ENCODE measurements at places on chromosomes 1 and 21. TPM values are rescaled to one million over a fixed set of nuclear protein-coding genes. Genes with fewer than 3 reads are reported as not detected.

GRCh38 chr1:167555971-167556714 lies 2.6 kb upstream of the CREG1 start:
- no peaks in the 10 kb centered on the region for H3K36me3 ChIP-seq
- H3K27me3 ChIP-seq, result no peaks in the 10 kb centered on the region
- H3K4me3 ChIP-seq, result no peak overlapping the region
- H3K27ac ChIP-seq, result no peak overlapping the region
- peaks cover 37% of the 10 kb centered on the region for H3K4me1 ChIP-seq

- peak overlapping the region; percentile 98 for H3K27ac ChIP-seq
- H3K36me3 ChIP-seq, result peaks cover 22% of the 10 kb centered on the region
- peak overlapping the region; percentile 99 for H3K4me3 ChIP-seq
- no peaks in the 10 kb centered on the region for H3K27me3 ChIP-seq
- peaks cover 30% of the 10 kb centered on the region for H3K4me1 ChIP-seq
Measured at GRCh38 chr1:42456754-42457089, 379 bp downstream of the PPCS start.

- DNase-seq, result no peak
- H3K4me1 ChIP-seq, result no peaks in the 10 kb centered on the region
- H3K4me3 ChIP-seq, result no peak overlapping the region
- no peaks in the 10 kb centered on the region for H3K27me3 ChIP-seq
- no peaks in the 10 kb centered on the region for H3K36me3 ChIP-seq
- H3K27ac ChIP-seq, result no peak overlapping the region
Measured at GRCh38 chr1:168568346-168568745, 8.1 kb upstream of the XCL1 start.

- H3K27ac ChIP-seq, result peak overlapping the region; percentile 60
- H3K4me1 ChIP-seq, result peaks cover 17% of the 10 kb centered on the region
- no peak for DNase-seq
- no peaks in the 10 kb centered on the region for H3K36me3 ChIP-seq
Measured at GRCh38 chr1:28154078-28154594, 22.4 kb downstream of the PTAFR start.

DNA sequence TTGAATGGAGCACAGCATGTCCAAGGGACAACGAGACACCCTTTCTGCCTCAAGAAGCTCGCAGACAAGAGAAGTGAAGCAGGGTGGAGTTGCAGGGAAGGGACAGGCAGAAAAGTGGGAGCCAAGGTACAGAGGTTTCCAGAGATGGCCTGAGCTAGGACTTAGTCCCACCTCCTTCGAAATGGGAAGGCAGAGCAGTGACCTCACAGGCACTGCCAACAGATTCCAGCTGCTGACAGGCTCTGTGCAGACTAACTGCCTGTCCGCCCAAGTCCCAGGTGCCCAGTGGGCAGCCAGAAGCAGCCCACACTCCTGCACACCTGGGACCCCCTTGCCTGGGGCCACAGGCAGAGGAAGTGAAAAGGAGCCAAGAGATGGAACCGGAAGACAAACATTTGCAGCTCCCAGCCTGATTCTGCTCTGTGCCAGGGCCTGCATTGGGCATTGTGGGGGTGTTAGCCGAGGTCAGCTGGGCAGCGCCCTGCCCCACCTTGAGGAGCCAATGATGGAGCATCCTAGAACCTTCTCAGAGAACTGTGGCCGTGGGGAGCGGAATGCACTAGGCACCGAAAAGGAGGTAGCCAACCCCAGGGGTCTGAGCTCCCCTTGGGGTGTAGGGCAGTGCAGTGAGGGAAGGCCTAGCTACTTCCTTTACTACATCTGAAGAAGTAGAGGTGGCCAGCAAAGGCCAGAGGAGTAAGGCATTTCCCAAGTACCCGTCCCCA lies 27.5 kb upstream of the RSPO1 start:
- H3K27me3 ChIP-seq, result peaks cover 87% of the 10 kb centered on the region
- H3K4me3 ChIP-seq, result no peak overlapping the region
- no peak for DNase-seq
- no peaks in the 10 kb centered on the region for H3K36me3 ChIP-seq
- H3K4me1 ChIP-seq, result no peaks in the 10 kb centered on the region

GRCh38 chr1:218728898-218729565 lies 383.9 kb downstream of the TGFB2 start:
- H3K4me3 ChIP-seq, result no peak overlapping the region
- H3K27ac ChIP-seq, result no peak overlapping the region
- DNase-seq, result no peak
- H3K27me3 ChIP-seq, result no peaks in the 10 kb centered on the region
- no peaks in the 10 kb centered on the region for H3K36me3 ChIP-seq

GRCh38 chr1:151635479-151636072 lies 23.7 kb downstream of the SNX27 start:
- H3K4me3 ChIP-seq, result no peak overlapping the region
- no peaks in the 10 kb centered on the region for H3K27me3 ChIP-seq
- H3K4me1 ChIP-seq, result peaks cover 28% of the 10 kb centered on the region
- DNase-seq, result no peak
- H3K27ac ChIP-seq, result no peak overlapping the region
- H3K36me3 ChIP-seq, result peaks cover under 1% of the 10 kb centered on the region

DNA sequence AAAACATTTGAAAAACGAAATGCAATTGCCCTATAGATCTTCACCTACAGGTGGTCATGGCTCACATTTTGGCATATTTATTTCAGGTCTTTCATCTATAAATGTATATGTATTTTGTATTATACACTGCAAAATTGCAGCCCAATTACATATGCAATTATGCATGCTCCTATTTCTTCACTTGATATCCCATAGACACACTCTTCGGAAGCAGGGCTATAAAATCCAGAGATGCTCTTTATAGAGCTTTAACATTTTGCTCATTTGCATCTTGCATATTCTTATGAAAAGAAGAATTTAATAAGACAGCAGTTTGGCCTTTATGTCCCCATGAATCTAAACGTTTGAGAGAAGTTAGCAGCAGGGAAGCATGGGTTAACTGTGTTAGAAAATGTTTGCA lies 44.7 kb upstream of the PALMD start:
- DNase-seq, result no peak
- H3K27ac ChIP-seq, result peak overlapping the region; percentile 69
- no peaks in the 10 kb centered on the region for H3K36me3 ChIP-seq
- no peak overlapping the region for H3K4me3 ChIP-seq
- H3K4me1 ChIP-seq, result peaks cover 48% of the 10 kb centered on the region
- H3K27me3 ChIP-seq, result no peaks in the 10 kb centered on the region

GRCh38 chr1:231800108-231800507 lies 173.5 kb downstream of the DISC1 start:
- no peaks in the 10 kb centered on the region for H3K27me3 ChIP-seq
- H3K4me3 ChIP-seq, result no peak overlapping the region
- H3K4me1 ChIP-seq, result peaks cover 8% of the 10 kb centered on the region
- no peak for DNase-seq
- no peaks in the 10 kb centered on the region for H3K36me3 ChIP-seq
- no peak overlapping the region for H3K27ac ChIP-seq

DNA sequence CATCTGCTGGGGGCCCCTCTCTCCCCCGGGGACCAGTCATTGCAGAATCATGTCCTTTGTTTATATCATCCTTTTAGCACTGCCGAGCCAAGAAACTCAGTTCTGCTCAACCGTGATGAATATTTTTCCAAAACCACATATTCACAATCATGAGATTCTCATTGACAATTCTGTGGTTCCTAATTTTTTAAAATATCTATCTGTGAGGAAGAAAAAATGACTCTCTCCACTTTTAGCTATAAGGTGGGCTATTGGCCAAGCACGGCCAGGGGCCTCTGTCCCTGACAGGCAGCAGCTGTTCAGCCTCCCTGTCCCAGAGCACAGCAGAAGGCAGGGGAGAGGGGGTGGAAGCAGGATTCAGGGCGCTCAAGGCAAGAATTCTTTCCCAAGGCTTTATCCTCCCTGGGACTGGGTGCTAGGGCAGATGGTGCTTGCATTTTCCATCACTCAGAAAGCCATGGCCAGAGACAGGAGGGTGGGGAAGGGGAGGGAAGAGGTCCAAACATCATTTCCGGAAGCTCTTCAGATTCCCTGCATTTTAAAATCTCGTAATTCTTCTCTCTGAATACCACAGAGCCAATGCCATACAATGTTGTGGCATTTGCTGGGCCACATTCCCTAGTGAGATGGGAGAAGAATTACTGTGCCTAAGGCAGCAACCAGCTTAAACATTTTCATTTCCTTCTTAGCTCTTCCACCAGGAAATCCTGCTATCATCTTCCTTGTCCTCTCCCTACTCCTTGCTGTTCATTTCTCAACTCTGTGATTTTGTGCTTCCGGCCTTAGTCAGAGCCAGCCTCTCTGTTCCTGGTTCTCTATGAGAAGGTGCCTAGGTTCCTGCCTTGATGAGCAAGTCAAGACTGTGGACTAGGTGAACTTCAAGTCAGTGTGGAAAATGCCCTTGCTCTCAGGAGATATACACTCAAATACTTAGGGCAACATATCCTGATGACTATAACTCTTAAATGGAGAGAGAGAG lies 60.3 kb downstream of the KCNJ6 start:
- no peak overlapping the region for H3K27ac ChIP-seq
- H3K4me1 ChIP-seq, result no peaks in the 10 kb centered on the region
- no peaks in the 10 kb centered on the region for H3K36me3 ChIP-seq
- H3K27me3 ChIP-seq, result peaks cover 18% of the 10 kb centered on the region
- DNase-seq, result no peak
- no peak overlapping the region for H3K4me3 ChIP-seq

DNA sequence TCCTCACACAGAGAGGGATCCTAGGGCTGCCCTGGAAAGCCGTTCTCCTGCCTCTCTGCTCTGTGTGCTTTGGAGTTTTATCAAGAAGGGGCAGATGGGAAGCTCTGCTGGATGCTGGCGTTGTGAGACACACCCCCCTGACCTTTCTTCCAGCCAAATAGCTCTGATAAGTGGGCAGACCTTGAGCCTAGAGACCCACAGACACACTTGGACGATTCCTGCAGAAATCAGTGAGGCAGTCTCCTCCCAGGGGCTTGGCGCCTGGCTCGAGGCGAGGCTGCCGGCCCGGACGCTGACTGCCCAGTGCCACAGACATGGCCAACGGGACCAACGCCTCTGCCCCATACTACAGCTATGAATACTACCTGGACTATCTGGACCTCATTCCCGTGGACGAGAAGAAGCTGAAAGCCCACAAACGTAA lies at the start of gene MRAP:
MRAP (plus strand) TSS at position 198 of the 424 bp plus-strand sequence; CDS start at position 315, 117 bp downstream.
- H3K4me3 ChIP-seq, result no peak within 1 kb of the TSS
- H3K27ac ChIP-seq, result no peak within 1 kb of the TSS
- DNase-seq, result no peak
- peaks cover 7% of the 10 kb centered on the region for H3K36me3 ChIP-seq

DNA sequence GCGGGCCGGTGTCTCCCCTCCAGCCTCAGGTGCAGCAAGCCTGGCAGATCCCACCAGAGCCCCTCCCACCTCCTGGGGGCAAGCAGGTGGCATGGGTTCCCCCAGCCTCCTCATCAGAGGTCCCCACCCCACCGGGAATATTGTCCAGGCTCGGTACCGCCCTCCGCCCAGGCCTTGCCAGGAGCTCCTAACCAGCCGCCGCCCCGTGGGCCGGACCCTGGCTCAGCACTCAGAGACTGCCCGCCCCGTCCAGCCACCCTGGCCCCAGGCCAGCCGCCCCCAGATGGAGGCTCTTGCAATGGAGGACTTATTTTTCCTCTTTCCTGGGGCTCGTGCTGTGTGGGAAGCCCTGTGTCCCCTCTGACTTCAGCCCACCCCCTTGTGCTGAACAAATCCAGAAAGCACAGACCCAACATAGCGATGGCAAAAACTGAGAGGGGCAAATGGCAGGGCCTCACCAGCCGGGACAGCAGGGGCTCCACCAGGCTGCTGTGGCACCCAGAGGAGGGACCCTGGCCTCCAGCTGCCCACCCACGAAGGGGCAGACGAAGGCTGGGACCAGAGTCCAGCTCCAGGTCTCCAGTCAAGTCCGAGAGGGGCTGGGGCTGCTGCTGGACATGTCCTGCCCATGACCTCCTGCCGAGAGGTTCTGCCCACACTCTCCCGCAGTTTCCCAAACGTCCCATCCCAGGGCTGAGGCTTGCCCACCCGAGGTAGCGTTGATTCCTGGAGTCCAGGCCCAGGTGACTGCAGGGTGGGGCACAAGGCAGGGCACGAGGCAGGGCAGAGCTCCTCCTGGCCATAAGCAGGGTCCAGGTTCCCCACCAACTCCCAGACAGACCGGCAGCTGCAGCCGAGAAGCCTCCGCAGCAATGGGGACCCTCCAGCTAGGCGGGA lies 7.5 kb downstream of the MEGF6 start:
- H3K36me3 ChIP-seq, result no peaks in the 10 kb centered on the region
- no peak overlapping the region for H3K27ac ChIP-seq
- DNase-seq, result no peak
- H3K4me1 ChIP-seq, result peaks cover 2% of the 10 kb centered on the region
- peaks cover 41% of the 10 kb centered on the region for H3K27me3 ChIP-seq

DNA sequence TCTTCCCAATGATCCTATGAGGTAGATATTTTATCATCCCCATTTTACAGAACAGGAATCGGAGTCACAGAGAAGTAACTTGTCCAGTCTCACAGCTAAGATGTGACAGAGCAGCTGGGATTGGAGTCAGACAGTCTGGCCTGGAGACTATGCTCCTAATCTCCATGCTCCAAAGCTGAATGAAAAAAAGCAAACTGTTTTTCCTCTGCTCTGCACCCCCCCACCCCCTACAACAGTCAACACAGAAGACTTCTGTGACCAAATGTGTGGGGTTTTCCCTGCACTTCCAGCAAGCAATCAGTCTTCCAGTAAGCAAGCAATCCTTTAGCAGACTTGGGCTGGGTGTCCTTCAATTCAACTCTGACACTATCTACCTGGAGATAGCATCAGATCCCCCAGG lies 33.2 kb downstream of the KIRREL1 start:
- H3K27ac ChIP-seq, result peak overlapping the region; percentile 77
- peaks cover 51% of the 10 kb centered on the region for H3K4me1 ChIP-seq

GRCh38 chr1:228841632-228842031 lies 106.4 kb downstream of the RHOU start:
- no peaks in the 10 kb centered on the region for H3K27me3 ChIP-seq
- H3K4me3 ChIP-seq, result no peak overlapping the region
- H3K4me1 ChIP-seq, result peaks cover 19% of the 10 kb centered on the region

FABP3 gene
- 4,737 TPM for total RNA-seq

PFDN2 gene
- 62.5 TPM for total RNA-seq

ACKR1 gene
- total RNA-seq, result 10.9 TPM

AIRE gene
- total RNA-seq, result not detected

DISP3 gene
- not detected for total RNA-seq

LAD1 gene
- 2.0 TPM for total RNA-seq

CSMD2 gene
- 0.14 TPM for total RNA-seq

Measured in left ventricle myocardium inferior (tissue), 1 donor.